ENCODE measurements at places on chromosomes 7 and 10. TPM values are rescaled to one million over a fixed set of nuclear protein-coding genes. Genes with fewer than 3 reads are reported as not detected.

DRGX gene
- not detected for total RNA-seq

SUGCT gene
- not detected for total RNA-seq

DLX5 gene
- not detected for total RNA-seq

SPDYE1 gene
- total RNA-seq, result not detected

PTN gene
- total RNA-seq, result not detected

- no peak for DNase-seq
These were observed 31.7 kb upstream of the IKZF1 start for GRCh38 chr7:50272808-50273207.

ITIH2 gene
- not detected for total RNA-seq

GRCh38 chr7:126213876-126214275 lies 1038.9 kb downstream of the GRM8 start:
- DNase-seq, result no peak

- DNase-seq, result no peak
These were observed 17.4 kb downstream of the ITGB1 start for GRCh38 chr10:32940321-32941301.

GRCh38 chr7:41046221-41046761 lies 656.6 kb downstream of the INHBA start:
- no peak for DNase-seq

RAPGEF5 gene
- 0.42 TPM for total RNA-seq

- no peak for DNase-seq
These were observed 70.4 kb upstream of the VIPR2 start for GRCh38 chr7:159215076-159215475.

ZNF25 gene
- total RNA-seq, result 4.4 TPM
